ENCODE measurements at places on chromosomes 5 and 9.
A peak's percentile ranks its signal among the peaks of the same experiment; 100 is the strongest.

GRCh38 chr5:140631831-140632365 is 1.1 kb downstream of the CD14 start:
- no peak for DNase-seq

DNA sequence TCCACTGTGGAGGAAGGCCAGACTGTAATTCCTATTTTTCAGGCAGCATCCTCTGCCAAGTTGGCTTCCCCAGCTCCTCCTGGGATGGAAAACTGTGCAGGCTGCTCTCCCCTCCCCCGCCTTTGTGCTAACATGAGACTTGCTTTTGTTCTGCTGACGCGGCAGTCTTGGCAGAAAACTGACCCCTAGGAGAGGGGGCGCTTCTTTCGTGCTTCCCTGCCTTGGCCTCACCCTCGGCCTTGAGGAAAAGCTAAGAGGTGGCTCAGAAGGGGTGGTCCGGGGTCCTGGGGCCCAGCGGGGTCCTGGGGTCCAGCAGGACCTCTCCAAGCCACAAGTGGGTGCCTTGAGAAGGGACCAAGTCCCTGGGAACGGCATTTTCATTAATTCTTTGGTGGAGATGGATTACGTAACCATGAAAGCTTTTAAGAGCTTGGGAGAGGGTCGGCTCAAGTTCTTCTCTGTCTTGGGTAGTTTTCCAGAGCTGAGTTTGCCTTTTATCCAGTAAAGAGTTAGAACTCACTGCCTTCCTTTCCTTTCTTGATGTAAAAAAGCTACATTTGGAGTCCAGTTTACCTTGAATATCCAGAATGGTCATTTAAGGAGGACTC is 51.0 kb downstream of the SH3PXD2B start:
- DNase-seq = peak; percentile 75

GRCh38 chr5:150114773-150115408 is 28.5 kb upstream of the CSF1R start:
- no peak for DNase-seq

DNA sequence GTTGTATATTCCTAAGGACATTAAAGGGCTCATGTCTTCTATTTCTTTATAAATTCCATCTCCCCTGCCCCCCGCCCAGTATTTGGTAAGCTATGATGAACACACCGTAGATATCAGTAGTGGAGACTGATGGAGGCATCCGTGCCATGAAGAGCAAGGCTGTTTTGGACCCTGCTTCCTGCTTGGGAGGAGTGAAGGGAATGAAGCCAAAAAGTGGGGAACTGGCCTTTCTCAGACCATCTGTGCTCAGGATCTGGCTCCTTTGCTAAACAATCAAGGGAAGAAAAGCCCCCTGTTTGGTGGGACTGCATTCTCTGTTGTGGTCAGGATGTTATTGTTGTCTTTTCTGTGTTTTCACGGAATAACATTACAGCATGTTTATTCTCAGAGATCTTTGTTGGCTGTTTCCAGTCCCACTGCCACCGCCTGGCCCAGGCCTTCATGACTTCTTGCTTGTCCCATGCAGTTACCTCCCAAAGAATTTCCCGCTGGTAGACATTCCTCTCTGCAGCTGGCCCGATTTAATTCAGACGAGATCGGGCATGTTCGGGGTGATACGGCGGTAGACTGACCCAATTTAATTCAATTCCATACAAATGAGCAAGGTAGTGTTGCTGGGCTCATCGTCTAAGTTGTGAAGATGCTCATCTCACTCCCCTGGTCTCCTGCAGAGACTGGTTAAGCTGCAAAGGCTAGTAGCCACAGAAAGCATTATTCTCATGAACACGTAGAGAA is 31.4 kb upstream of the ANKH start:
- no peak for DNase-seq

Data from skeletal muscle cell (primary cell).